H54 (cell line): ENCODE measurements at places on chromosomes 12 and 14.
A peak's percentile ranks its signal among the peaks of the same experiment; 100 is the strongest.

GRCh38 chr12:89081719-89082369 lies 270.5 kb downstream of the DUSP6 start:
- no peak for DNase-seq

- DNase-seq = no peak
Observed at GRCh38 chr14:61342486-61342885, 21.1 kb downstream of the PRKCH start.

DNA sequence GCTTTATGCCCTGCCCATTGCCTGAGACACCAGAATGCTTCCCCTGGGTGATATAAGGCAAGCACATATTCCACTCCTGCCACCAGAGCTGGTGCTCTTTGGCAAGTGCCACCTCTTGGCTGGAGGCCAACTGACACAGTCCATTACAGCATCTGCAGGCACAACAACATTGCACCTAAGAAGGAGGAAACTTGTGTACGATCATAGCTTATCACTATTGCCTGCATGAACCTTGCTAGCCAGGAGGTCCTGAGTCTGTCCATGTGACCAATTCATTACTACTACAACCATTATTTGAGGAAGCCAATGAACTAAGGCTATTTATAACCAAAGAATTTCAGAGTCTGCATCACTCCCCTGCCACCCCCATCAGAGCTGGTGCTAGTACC lies 119.8 kb upstream of the SCAF11 start:
- no peak for DNase-seq

GRCh38 chr12:8860165-8860961 lies 37.9 kb downstream of the A2ML1 start:
- DNase-seq = peak; percentile 37

GRCh38 chr12:41174602-41175001 lies 13.5 kb upstream of the PDZRN4 start:
- no peak for DNase-seq

- DNase-seq = no peak
Observed at GRCh38 chr14:60648249-60648933, 886 bp downstream of the SIX1 start.
